ENCODE measurements at places on chromosomes 5 and 9.

- no peak for DNase-seq
Observed at GRCh38 chr5:103487218-103487617, 75.4 kb downstream of the NUDT12 start.

GRCh38 chr5:162392336-162392735 is 324.8 kb downstream of the GABRG2 start:
- no peak for DNase-seq

- no peak for DNase-seq
Observed at GRCh38 chr5:124961521-124961920, 215.1 kb upstream of the ZNF608 start.

DNA sequence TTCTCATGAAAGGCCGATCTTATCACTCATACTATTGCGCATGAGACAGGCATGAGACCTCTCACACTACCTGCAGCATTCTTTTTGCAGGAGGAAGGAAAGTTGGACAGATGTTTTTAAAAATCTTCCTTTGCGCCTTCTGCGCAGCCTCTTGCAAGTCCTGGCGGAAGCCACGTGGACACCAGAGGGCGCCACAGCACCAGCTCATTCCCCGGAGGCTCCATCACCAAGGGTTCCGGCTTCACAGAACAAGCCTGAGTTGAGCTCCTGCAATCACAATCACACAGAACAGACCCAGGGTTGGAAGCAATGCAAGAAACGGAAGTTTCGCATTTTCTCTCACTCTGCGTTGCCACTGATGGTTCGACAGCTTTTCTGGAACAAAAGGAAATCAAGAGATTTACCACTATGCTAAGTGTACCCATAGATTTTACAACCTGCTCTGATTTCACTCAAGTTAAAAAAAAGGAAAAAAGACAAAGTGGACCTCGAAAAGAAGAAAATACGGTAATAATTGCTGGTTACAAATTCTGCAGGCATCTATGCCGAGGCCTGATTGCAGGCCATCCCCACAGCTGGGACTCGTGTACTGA is 304.7 kb upstream of the MSX2 start:
- DNase-seq = peak; percentile 24

DNA sequence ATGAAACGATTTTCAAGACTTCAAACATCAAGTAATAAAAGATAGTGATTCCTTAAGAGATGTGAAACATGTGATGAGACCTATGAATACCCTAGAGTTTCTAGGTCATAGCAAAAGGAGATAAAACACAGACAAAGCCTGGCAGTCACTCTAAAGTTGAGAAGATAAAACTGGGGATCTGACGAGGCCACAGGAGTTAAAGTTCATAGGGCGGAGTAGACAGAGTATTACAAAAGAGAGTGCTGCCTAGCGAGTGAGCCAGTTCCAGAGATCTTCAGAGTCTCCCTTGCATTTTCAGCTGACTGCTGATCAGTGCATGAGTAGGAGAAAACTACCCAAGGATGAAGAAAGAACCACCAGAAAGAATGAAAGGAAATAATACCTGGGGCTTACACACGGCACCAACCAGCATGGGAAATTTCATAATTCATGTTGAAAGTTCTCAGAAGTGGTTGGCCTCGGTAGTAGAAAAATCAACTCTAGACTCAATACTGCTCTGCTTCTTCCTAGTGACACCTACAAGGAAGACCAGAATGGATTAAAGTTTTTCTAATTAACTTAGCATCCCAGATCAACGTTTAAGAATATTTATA is 30.4 kb downstream of the FBXO4 start:
- no peak for DNase-seq

- DNase-seq = no peak
Observed at GRCh38 chr9:125525921-125526631, 180.9 kb downstream of the MAPKAP1 start.

- DNase-seq = no peak
Observed at GRCh38 chr5:133041157-133041784, 10.5 kb upstream of the HSPA4 start.

GRCh38 chr5:131068076-131068475 is 97.0 kb downstream of the HINT1 start:
- DNase-seq = no peak

DNA sequence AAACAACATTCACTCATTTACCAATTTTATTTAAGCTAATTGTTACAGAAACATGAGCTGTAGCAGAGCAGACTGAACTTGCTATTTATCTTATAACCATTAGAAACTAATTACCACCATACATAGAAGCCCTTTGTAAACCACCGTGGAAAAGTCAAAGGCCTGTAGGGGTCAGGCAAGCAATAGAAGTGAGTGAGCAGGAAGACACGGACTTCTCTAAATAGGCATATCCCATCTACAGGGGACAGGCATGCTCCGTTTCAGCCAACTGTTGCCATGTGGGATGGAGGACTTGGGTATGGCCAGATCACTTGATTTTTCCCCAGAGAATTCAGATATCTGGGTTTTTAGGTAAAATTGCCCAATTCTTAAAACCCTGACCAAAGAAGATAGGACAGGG is 44.8 kb downstream of the PRRC1 start:
- DNase-seq = no peak

DNA sequence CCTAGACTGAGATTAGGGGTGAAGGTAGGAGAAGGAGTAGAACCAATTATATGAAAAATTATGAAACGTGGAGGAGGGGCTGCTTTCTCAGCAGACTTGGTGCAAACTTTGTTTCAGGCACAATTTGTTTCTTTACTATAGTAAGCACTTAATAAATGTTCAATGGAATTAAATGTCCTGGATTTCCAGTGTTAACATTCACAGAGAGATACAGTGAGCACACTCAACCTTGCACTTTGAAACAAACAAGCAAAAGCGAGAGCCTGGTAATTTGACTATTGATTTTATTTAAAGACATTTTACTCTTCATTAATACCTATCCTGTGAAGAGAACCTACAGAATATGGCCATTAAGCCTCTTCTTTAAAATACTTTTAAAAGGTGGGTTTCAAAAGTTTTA is 933 bp downstream of the LECT2 start:
- DNase-seq = no peak
